Femur (tissue), 1 donor: ENCODE measurements at places on chromosomes 11 and 22.

- DNase-seq = no peak
These were observed 9.6 kb downstream of the PLEKHA7 start for GRCh38 chr11:17004486-17005148.

GRCh38 chr11:116852261-116853031, 15.0 kb upstream of the APOA1 start:
- DNase-seq = no peak

- no peak for DNase-seq
These were observed 962.1 kb downstream of the JRKL start for GRCh38 chr11:97351939-97352338.

DNA sequence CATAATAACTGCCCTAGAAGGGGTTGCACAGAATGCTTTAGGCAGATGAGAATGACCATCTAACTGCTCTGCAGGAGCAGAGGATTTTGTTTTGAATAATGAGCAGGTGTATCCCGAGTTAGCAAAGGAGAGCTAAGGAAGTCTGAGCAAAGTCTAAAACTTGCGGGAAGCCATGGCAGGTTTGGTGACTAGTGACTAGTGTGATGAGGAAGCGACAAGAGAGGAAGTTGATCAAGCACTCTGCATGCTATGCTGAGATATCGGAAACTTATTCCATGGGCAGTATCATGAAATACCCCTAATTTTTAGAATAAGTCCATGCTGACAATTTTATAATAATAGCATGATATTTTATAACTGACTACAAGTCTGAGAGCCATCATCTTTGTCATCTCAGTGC, 12.9 kb downstream of the OLFML1 start:
- no peak for DNase-seq

GRCh38 chr11:61004180-61004611, 32.7 kb downstream of the CD6 start:
- peak; percentile 89 for DNase-seq

GRCh38 chr11:79439410-79439885, 1.4 kb downstream of the TENM4 start:
- DNase-seq = peak; percentile 41

DNA sequence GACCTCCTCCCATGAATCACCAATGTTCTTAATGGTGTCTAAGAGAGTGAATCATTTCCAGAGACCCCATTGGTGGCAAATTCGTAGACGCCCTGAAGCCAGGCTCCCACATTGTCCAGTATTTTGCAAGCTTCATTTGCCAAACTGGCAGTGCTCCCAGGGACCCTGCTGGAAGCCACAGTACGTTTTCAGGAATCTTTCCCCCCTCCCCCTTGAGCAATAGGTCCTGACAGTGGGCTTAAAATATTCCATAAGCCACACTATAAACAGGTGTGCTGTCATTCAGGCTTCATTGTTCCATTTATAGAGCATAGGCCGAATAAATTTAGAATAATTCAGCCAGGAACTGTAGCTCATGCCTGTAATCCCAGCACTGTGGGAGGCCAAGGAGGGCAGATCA, 125.3 kb downstream of the MORC2 start:
- DNase-seq = no peak

GRCh38 chr11:66868726-66869566, 12.1 kb downstream of the LRFN4 start:
- no peak for DNase-seq
